ENCODE measurements at places on chromosomes 6 and 20.

GRCh38 chr20:38559764-38560163 lies 21.2 kb upstream of the ADIG start:
- no peak for DNase-seq

GRCh38 chr6:12593771-12594529 lies 122.6 kb upstream of the PHACTR1 start:
- DNase-seq: no peak

- DNase-seq: no peak
Measured at GRCh38 chr20:44457016-44457415, 18.7 kb upstream of the TTPAL start.

- no peak for DNase-seq
Measured at GRCh38 chr6:80523531-80523997, 417.1 kb downstream of the BCKDHB start.

GRCh38 chr20:50415516-50416268 lies 94.5 kb upstream of the PTPN1 start:
- DNase-seq: no peak

DNA sequence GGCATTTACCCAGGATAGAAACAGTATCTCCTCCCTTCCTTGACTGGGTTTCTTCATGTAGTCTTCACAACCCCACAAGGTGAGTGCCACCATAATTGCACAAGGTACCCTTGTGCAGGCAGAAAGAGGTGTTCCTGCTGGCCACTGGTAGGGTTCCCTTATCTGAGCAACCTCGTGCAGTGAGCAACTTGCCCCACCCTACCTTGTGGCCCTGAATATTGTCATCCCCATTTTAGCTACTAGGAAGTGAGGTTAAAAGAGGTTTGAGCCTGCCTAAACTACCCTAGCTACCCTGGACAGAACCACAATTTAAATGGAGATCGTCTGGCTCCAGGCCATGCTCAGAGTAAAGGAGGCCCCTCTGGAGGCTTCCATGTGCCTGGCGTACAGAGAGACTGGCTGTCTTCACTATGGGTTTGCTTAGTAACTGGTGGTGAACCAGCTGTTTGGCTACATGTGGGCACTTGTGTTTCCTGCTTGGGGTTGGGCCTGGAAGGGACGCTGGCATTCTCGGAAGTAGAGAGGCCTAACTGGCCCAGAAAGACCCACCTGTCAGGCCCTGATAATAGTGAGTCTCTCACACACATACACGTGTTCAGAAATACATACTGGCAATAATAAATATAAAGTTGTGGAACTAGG lies 148.8 kb downstream of the LRFN2 start:
- DNase-seq: no peak

DNA sequence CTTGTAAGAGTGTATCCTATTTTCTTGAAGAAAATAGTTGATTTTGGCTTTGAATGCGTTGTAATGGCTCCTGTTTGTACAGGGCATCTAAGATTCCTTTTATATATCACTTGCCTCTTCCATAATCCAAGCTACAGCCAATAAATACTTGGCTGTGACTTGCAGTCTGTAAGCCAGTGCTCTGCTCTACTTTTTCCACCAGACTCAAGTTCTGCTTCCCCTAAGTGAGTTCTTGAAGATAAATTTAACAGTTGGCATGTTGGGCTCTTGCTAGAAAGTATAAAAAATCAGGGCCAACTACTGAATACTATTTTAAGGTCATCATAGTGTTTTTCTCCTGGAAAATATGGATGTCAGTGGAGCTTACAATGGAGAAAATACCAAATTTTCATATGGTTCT lies 36.5 kb upstream of the SCGN start:
- DNase-seq: no peak

- no peak for DNase-seq
Measured at GRCh38 chr6:83176246-83176645, 16.8 kb downstream of the PGM3 start.

DNA sequence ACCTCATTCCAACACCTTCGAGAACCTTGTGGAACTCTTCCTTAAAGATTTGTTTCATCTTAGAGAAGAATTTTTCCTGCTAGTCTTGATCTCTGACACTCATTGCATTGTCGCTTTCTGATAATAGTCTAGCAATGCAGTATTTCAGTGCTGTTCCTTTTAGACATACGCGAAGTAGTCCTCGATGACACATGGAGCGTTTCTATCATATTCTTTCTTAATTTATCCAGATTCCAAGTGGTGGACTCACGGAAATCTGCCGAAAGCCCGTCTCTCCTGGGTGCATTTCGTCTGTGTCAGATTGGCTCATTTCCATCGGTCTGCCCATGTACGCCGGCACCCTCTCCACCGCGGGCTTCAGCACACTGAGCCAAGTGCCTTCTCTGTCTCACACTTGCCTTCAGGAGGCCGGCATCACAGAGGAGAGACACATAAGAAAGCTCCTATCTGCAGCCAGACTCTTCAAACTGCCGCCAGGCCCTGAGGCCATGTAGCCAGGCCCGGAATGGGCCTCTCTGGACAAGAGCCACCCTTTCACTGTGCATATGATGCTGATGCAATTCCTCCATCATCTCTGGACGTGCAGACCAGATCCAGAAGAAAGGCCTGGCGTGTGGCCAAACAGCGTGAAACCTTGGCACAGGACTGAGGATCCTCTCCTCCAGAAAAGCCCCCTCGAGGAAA lies 198.6 kb upstream of the UST start:
- no peak for DNase-seq

GRCh38 chr6:144311361-144311760 lies 26.2 kb downstream of the UTRN start:
- no peak for DNase-seq

DNA sequence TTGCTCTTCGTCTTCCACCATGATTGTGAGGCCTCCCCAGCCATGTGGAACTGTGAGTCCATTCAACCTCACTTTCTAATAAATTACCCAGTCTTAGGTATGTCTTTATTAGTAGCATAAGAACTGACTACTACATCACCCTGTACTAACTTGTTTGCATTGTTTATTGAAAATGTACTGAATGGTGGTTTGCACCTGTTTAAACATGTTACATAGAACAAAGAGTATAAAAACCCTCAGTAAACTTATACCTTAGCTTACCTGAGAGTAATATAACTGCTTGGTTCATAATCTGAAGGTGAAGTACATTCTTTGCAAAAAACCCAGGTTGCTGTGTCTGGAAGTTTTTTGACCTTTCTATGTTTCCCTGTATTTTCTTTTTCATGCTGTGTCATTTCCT lies 777.8 kb downstream of the TBC1D32 start:
- DNase-seq: no peak

DNA sequence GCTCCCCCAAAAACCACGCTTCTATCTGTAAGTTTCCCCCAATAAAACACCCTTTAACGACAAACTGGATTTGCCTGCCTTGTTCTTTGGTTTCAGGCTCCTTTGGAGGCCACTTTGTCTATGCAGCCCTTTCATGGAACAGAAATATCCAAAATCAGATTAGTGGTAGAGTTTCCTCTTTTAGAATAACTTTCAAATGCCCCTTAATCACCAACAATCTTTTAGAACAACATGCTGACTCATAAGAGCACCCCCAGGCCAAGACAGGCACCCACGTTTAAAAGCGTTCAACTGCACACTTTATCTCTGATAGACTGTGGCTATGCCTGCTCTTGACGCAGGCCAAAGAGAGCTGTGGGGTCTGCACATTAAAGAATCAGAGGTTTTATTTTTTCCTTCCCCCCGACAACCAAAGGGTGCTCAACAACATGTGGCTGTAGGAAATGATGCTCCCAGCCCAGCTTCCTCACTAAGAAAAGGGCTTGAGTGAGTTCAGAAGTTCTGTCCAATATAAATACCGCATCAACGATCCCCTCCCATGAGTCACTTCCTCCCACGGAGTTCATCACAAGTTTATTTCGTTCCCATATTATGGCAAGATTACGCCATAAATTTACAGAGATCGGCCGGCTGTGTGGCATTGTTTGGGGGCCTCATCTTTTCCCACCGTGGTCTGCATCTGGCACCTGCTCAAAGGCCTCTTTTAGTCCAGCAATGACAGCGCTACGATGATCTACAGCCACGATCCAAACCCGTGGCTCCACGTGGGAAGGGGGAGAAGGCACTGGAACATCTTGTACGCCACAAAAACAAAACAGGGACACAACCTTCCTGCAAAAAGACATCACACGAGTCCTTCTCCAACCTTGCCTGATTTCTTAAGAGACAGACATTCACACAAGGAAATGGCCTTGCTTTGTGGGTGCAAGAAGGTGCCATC lies 88.8 kb upstream of the NFATC2 start:
- DNase-seq: no peak

DNA sequence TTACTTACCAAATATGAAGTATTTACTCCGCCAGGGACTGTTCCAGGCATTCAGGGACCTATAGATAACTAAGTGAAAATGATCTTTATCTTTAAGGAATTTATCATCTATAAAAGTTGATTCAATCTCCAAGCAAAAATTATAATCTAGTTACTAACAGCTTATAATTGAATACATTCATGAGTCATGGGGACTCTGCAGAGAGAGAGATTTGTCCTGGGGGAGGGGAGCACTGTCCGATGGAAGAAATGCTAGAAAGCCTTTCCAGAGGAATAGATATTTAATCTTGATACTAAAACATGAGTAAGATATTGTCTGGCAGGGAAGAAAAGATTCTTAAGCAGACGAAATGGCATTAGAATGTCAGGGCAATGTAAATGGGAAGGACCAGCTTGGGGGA lies 139.3 kb downstream of the CD164 start:
- DNase-seq: no peak

- DNase-seq: no peak
Measured at GRCh38 chr6:2542858-2543218, 207.9 kb downstream of the MYLK4 start.

GRCh38 chr6:20655317-20655716 lies 121.1 kb downstream of the CDKAL1 start:
- no peak for DNase-seq

DNA sequence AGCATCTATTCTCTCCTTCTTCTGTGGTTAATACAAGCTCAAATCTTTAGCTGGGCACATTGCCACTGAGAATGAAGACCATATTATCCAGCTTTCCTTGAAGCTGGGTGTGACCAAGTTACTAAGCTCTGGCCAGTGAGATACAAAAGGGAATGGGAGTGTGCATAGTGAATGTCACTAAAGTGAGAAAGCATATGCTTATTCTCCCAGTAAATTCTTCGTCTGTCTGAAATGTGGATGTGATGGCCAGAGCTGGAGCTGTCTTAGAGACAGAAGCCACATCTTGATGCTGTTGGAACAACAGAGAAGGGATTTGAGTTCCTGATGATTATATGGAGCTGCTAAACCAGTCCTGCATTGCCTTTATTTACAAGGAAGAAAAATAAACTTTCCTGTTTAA lies 60.1 kb downstream of the SESN1 start:
- DNase-seq: no peak

DNA sequence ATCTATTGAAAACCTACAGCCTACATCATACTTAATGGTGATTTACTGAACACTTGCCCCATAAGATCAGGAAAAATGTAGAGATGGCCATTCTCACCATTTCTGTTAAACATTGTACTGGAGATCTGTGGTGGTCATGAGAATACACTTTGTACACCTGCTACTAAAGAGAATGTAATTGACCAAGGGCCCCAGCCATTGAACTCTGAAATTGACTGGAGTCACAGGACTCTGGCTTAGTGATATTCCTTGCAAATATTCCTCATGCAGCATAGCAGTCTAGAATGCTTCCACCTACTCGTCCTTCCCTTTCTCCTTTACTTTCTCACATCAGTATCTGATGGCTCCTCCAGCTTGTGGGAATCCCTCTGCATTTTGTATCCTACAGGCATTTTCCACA lies 37.4 kb upstream of the SNX9 start:
- no peak for DNase-seq

DNA sequence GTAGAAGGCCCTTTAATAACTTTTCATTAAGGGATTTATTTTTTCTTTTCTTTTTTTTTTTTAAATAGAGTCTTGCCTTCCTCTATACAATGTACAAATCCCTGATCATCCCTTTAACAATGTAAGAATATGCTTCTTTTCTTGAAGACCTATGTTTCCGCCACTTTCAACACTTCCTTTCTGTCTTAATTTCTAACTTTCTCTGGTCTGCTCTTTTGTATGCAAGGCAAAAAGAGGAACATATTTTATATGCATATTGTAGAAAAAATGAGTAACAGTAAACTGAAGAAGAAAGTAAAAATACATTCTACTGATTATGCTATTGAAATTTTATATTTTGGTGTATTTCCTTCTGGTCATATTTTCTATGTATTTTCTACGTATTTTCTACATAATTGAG lies 484.7 kb downstream of the TFAP2B start:
- no peak for DNase-seq

- DNase-seq: no peak
Measured at GRCh38 chr6:92541448-92542060, 877.8 kb downstream of the EPHA7 start.

GRCh38 chr6:41636833-41637193 lies 1.5 kb upstream of the MDFI start:
- peak; percentile 39 for DNase-seq

DNA sequence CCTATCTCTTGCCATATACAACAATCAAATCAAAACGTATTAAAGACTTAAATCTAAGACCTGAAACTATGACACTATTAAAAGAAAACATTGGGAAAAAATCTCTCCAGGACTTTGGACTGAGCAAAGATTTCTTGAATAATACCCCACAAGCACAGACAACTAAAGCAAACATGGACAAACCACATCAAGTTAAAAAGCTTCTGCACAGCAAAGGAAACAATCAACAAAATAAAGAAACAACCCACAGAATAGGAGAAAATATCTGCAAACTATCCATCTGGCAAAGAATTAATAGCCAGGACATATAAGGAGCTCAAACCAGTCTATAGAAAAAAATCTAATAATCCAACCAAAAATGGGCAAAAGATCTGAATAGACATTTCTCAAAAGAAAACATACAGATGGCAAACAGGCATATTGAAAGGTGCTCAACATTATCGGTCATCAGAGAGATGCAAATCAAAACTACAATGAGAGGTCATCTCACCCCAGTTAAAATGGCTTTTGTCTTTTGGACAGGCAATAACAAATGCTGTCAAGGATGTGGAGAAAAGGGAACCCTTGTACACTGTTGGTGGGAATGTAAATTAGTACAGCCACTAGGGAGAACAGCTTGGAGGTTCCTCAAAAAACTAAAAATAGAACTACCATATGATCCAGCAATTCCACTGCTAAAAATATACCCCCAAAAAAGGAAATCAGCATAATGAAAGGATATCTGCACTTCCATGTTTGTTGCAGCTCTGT lies 76.2 kb downstream of the SNX5 start:
- no peak for DNase-seq

- no peak for DNase-seq
Measured at GRCh38 chr20:7237251-7237650, 469.8 kb downstream of the BMP2 start.

GRCh38 chr20:13875265-13875811 lies 90.5 kb downstream of the NDUFAF5 start:
- no peak for DNase-seq

Measured in progenitor cell of endocrine pancreas (in vitro differentiated cells).